ENCODE measurements at places on chromosomes 3 and 15. TPM values are rescaled to one million over a fixed set of nuclear protein-coding genes. Genes with fewer than 3 reads are reported as not detected.

- no peak for DNase-seq
Measured at GRCh38 chr3:184180165-184180564, 5.5 kb downstream of the AP2M1 start.

GRCh38 chr3:186025161-186025560, 83.7 kb downstream of the ETV5 start:
- peak; percentile 63 for DNase-seq

GRCh38 chr3:143657391-143657790, 190.9 kb downstream of the SLC9A9 start:
- DNase-seq: no peak

The GOLGA6D gene
- total RNA-seq: not detected

DNA sequence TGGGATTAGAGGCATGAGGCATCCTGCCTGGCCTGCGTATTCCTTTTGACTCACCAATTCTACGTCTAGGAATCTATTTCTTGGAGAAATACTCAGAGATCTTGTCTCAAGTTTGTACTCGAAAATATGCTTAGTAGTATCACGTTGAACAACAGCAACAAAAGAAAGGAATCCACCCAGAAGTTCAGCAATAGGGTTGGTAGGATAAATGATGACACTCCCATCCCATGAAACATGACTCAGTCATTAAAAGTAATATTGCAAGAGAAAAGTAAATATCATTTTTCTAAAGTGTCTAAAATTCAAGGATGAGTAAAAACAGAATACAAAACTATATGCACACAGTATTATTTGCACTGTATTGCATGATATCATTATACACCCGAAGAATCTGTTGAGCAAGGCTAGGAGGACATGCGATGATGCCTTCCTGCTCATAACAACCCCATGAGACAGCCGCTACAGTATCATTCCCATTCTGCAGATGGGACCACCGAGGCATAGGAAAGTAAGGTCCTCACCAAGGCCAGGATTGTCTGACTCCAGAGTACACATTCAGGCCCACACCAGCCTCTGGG, 61.5 kb downstream of the SLC6A1 start:
- no peak for DNase-seq

DNA sequence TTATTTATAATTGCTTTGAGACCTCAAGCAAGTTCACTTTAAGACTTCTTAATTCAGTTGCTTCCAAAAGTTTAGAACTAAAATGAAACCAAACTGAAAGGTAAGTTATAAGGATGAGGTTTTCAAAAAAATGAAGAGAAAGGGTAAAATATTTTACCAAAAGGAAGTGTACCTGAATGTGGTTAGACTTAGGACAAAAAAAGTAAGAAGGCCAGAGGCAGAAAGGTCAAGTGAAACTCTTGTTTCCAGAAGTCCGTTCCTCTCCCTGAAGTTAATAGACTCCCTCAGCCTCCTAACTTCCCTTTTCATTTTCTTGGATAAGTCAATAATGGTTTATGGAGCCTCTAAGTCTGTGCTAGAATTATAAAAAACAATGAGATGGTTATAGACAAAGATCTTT, 16.6 kb downstream of the BTLA start:
- DNase-seq: no peak

The TLR9 gene
- total RNA-seq: 0.62 TPM

DNA sequence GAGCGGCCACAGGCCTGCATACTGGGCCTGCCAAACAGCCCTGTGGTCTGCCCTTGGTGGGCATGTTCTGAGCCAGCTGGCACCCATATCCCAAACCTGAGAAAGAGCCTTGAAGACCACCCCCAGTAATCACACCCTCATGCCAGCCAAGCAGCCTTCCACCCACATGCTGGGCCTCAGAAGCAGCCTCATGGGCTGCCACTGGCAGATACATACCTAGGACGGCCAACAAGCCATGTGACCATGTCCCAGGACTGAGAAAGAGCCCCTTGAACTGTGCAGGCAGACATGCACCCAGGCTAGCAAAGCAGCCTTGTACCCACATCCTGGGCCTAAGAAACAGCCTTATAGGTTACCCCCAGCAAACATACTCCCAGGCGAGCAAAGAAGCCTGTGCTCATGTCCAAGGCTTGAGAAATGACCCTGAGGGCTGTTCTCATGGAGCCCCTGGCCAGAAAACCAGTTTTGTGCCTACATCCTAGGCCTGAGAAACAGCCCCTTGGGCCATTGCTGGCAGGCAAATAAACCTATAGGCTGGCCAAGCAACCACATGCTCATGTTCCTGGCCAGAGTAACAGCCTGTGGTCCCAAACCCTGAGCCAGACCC, 24.9 kb downstream of the TUBGCP5 start:
- no peak for DNase-seq

DNA sequence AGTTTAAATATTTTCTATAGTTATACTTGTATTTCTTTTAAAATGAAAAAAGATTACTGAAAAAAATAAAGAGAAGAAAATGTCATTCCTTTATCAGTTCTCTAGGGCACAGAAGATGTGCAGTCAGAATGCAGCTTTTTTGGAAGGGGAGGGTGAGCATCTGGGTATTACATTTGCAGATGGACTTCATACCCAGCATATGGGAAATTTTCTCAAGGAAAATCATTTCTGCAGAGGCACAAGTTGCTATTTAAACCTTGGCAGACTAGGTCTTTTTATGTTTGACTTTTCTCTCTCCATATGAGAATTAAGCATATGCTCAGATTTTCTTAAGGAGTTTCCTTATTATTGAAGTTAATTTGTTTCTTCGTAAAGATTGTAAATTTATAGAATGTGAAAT, 39.5 kb upstream of the ZNF385D start:
- no peak for DNase-seq

DNA sequence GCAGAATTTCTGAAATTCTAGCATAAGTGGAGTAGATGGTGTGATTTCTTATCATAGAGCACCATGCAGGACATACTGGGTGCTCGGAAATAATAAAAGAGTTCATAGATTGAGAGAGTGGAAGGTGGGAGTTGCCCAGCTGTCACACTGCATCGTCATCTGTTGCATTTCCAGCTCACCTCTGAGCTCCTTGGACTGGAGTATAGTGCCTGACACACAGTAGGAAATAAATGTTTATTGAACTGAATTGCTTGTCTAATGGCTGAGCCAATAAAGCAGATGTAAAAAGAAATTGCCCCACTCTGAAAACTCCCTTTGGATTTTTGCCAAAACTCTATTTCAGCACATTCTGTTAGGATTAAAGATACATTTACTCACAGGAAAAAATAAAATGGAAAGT, 108.9 kb upstream of the UBE2E1 start:
- DNase-seq: no peak

DNA sequence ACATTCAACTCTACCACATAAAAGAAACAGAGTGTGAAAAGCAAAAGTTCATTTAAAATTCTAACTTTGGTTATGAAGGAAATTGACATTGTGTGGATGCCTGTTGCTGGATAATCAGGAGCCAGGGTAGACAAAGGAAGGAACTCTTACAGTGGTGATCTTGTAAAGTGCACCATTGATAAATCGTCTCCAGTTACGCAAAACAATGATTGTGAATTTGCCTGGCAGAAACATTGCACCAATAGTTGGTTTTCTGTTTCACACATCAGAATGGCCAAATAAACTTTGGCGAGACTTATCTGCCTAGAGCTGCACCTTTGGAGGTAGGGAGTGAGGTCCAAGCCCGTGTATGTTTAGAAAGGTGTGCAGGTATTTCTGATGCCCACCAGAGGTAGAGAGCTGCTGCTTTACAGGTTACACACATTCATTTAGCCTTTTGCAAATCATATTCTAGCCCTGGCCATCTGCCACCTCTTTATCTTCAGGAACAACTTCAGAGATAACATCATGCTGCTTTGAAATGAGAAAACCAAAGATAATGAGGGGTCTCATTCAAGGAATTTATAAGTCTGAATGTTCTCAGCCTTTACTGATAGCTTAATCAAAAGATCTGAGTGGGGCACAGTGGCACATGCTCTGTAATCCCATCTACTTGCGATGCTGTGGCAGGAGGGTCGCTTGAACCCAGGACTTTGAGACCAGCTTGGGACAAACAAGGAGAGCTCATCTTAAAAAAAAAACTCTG, 47.4 kb upstream of the P3H2 start:
- no peak for DNase-seq

- DNase-seq: no peak
Measured at GRCh38 chr15:63038926-63039673, 3.4 kb upstream of the TPM1 start.

The PPARG gene
- total RNA-seq: not detected

DNA sequence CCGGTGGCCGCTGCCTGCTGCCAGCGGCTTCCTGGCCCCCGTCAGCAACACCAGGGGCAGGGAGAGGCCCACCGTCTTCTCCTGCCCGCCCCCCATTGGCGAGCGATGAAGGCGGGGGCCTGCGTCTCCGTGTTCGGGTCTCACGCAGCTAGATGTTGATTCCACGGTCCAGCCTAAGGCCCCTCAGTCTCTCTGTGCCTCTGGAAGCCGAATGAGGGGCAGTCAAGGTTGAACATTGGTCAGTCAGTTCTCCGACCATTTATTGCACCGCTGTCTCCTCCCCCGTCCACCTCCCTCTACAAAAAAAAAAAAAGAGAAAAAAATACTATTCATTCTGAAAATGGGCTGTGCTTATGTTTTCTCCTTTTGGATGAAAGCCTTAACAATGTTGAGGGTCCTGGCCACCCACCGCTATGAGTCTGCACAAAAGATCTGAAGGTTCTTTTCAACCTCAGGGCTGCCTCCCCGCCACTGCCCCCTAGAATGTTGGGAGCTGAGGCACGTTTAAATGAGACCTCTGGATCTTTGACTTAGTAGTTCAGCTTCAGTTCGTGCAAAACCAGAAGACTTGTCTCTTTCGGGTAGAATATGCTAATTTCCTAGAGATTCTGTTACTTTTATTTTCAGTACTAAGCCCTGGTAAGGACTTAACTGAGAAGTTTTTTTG, 736 bp downstream of the IREB2 start:
- DNase-seq: peak; percentile 38

The SST gene
- not detected for total RNA-seq

DNA sequence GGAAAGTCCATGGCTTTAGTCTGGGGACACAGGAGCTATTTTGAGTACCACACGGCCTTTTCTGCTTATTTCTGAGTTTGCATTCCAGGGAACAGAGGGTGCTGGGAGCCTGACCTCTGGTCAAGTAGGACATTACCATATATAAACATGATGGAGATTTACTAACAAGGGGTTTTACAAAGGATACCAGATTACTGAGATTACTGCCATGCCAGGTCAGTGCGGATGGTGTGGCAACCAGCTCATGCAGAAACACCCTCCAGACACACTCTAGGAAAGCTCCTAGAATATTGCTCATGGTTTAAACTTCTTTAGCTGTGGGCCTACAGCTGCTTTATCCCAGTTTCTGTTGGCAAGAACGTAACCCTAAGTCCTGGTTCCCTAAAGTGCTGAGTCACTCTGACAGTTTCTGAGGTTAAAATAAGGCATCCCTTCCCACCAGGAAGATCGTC, 54.3 kb upstream of the AGTR1 start:
- no peak for DNase-seq

DNA sequence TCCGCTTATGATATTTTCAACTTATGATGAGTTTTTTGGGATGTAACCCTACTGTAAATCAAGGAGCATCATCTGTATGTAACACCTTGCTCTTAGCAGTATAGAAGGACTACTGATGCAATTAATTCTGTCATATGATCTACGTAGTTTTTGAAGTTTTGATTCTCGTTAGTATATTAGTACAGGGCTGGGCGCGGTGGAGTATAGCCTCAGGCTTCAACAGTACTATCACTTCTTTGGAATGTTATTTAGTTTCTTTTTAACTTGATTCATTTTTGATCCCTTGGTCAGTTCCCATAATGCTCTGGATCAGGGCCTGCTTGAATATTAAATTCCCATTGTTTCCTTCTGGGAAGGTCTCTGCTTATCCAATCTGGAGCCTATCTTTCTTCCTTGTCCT, 23.9 kb upstream of the AP4E1 start:
- DNase-seq: no peak

GRCh38 chr3:139945386-139945785, 10.4 kb downstream of the CLSTN2 start:
- no peak for DNase-seq

DNA sequence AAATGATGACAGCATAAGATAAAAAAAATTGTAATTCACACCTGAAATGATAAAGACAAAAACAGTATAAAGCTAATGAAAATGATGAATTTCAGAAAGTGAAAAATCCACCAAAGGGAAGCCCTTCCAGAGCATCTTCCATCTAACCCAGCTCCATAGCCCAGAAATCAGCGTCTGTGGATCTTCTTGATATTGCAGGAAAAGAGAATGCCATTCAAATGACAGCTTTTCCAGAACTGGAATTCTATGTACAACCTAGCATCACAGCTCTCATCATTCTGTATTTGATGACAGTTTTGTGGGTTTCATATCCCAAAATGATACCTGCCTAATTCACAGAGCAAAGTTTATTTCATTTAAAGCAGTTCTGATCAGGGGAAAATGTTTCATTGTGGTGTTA, 267.3 kb downstream of the FHIT start:
- DNase-seq: no peak

GRCh38 chr3:105496343-105496742, 129.6 kb downstream of the ALCAM start:
- DNase-seq: no peak

DNA sequence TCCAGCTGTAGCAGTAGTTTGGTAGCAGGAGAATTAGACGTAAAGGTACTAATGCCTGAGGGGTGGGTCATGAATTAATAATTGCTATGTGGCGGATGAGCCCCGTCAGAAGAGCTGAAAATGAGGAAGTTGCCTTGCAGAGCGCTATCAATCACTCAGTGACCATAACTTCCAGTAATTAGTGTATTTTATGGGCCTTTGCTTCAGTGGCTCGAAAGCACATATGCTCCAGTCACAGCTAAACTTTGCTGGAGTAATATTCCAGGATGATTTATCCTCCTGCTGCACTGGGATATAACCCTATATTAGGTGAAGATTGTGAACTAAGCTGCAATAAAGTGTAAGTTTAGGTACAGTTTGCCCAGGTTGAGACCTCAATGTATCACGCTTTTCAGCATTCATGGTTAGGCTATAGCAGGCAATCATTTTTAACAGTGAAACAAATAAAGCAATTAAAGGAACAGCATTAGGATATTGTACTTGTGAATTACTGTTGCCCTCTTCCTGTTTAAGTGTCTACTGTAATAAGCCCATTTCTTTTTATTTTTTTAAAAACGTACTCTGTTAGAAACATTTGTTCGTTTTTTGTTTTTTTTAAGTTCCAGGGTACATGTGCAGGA, 104.6 kb upstream of the SKOR1 start:
- no peak for DNase-seq

The RARRES1 gene
- not detected for total RNA-seq

The GOLGA8S gene
- total RNA-seq: not detected

- no peak for DNase-seq
Measured at GRCh38 chr3:179026636-179027035, 45.0 kb downstream of the ZMAT3 start.

The KIF15 gene
- total RNA-seq: 45.8 TPM

DNA sequence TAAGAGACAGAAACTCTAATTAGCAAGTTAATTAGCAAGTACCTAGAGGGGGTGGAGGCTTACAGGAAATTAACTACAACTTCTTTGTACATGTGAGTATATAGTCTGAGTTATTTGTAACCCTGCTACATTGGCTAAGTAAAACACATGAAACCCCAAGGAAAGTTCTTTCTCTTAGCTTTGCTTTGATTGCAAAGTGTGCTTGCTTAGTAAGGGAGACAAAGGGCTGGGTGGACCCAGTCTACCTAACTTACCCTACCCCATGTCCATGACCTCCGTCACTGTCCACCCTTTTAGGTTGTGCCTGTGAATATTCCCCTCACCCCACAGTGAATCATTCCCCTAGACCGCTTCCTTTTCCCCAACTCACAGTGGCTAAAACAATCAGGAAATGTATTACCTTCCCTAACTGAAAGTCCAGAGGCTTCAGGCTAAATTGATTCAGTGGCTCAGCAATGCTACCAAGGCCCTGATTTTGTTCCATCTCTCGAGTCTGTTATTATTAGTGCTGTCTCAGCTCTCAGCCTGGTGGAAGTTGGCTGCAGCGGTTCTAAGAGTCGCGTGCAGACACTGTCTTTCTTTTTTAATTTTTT, 31.1 kb upstream of the RYR3 start:
- no peak for DNase-seq

Data from activated naive CD4-positive, alpha-beta T cell treated with anti-CD3 and anti-CD28 coated beads for 36 hours (primary cell).